ENCODE measurements at places on chromosomes 2 and 18.

DNA sequence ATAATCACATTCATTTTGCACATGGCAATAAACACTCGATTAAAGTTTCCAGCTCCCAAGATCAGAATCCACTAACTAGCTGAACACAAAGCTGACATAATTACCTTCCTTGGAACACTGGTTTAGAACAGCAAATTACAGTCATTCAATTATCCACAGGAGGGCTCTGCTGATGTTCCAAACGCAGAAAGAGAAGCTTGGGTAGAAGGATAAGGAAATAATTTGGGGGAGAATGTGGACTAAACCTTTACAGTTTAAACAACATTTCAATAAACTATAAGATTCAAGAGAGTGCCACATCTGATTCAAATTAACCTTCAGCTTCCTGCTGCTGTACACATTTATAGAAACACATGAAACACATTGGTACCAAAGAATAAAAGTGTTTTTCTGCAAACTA lies 67.8 kb upstream of the ARL4C start:
- DNase-seq: no peak

- DNase-seq: no peak
Measured at GRCh38 chr2:215573496-215573895, 137.6 kb upstream of the FN1 start.

GRCh38 chr2:240631548-240632305 lies 6.4 kb downstream of the GPR35 start:
- no peak for DNase-seq

GRCh38 chr2:20496076-20496872 lies 49.4 kb downstream of the RHOB start:
- DNase-seq: no peak

- peak; percentile 18 for DNase-seq
Measured at GRCh38 chr2:234164493-234165413, 114.3 kb downstream of the SPP2 start.

DNA sequence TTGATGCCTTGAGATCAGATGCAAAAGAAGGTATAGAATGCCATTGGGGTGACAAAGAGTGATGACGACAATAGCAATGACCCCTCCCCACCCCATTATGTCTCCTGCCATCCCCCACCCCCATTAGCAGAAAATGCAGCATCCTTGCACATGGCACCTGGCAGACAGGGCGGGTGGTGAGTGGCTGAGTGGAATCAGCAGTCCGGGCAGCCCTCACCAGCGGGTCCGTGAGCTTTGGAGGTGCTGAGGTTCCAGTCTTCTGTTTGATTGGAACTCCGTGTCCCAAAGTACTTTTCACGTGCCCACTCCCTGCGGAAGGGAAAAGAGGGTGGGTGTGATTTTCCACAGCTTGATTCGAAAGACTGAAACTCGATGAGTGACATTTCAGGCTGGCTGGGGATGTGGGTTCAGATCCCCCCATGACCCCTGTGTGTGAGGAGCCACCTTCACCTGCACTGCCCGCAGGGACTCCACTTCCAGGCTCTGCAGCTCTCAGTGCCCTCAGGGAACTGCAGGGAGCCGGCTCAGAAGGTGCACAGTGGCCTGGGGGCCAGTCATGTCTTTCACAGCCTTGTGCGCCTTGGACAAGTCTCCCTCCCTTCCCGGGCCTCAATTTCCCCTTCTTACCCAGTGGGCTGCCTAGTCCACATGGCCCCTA lies 130.9 kb downstream of the GLI2 start:
- DNase-seq: no peak

DNA sequence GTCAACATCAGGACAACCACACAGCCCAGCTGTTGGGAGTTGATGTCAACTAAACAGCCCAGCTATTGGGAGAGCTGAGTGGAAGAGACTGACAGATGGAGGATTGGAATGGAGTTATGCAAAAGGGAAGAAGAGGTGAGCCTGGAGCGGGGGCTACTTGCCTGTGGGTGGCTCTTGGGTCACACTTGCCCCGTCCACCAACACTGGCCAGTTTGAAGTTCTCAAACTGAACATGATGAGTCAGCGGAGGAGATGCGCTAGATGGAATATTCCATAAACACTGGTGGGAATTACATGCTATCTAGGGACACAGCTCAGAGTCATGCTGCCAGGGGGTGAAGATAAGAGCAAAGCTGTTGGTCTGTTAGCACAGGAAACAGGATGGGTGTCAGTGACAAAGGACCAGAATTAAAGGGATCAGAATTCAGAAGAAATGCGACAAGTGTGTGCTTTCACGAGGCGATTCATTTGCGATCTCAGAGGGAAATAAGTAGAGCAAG lies 33.2 kb upstream of the AGAP1 start:
- no peak for DNase-seq

- DNase-seq: no peak
Measured at GRCh38 chr2:229408356-229408755, 137.3 kb upstream of the PID1 start.

DNA sequence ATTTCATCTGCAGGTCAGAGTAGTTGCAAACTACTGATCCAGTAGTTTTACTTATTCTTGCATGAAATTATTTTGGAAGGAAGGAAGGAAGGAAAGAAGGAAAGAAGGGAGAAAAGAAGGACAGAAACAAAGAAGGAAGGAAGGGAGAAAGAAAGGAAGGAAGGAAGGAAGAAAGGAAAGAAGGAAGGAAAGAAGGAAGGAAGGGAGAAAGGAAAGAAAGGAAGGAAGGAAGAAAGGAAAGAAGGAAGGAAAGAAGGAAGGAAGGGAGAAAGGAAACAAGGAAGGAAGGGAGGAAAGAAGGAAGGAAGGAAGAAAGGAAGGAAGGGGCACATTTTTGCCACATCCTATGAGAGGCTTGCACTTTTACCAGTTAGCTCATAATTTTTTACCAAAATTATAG lies 186.2 kb downstream of the LRRTM4 start:
- DNase-seq: no peak

DNA sequence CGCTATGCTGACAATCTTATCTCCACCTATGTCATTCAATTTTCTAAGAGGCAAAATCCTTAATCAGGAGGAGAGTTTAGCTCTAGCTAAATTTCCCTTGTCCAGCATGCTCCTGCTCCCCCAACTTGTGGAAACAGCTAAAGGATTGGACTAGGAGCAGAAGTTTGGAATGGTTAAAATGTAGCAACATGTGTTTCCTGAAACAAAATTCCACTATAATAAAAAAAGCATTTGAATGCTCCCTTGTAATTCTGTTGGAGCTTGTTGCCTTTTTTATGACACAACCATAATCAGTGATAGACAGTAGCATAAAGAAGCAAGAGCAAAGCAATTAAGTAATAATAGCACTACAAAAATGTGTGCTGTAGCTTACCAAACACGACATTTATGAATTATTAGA lies 6.9 kb downstream of the ACTR3 start:
- DNase-seq: no peak

- DNase-seq: no peak
Measured at GRCh38 chr18:9337873-9338272, 3.3 kb downstream of the TWSG1 start.

- DNase-seq: no peak
Measured at GRCh38 chr18:44356566-44357157, 324.0 kb upstream of the SETBP1 start.

All from stimulated activated CD8-positive, alpha-beta memory T cell treated with anti-CD3 and anti-CD28 coated beads, Interleukin-7, amount 100 ng/mL, for 1 hour (primary cell).